ENCODE measurements at places on chromosomes 3 and 15.

DNA sequence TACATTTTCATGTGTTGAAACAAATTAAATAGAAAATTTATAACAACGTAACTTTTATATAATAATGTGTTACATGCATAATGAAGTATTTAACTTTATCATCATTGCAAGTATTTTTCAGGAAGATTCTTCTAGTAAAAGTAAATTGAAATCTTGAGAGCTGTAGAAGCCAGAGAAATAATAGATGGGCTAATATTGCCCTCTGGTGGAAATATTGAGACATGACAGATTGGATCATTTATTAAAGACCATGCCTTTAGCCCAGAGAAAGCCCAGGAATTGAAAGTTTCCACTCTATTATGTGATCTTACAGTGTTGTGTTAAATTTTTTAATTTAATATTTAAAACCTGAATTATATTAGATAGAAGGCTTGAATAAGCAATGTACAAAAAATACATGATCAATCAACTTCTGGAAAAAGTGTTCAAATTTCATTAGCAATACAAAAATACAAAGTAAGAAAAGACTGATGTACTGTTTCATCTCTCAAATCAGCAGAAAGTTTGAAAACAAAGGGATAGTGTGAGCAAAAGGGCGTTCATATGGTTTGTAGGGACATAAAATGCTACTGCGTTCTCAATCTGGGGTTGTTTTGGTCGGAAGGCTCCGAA is 52.7 kb upstream of the SPTSSB start:
- no peak for DNase-seq

DNA sequence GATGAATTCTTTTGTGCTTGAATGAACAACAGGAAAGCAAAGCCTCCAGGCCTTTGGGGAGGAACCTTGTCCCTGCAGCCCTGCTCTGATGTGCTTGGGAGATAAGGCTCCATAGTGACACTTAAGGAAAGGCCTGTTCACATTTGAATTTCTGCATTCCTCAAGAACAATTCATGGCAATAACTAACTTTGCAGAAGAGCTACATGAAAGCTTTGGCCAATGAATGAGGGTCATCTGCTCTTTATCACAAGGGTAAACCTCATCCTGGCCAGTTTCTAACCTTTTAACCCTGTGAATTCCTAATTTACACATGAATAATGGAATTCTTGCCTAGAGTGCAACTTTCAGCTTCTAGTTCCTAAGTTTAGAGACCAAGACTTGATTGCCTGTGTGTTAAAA is 5.6 kb downstream of the PRTG start:
- DNase-seq = no peak

DNA sequence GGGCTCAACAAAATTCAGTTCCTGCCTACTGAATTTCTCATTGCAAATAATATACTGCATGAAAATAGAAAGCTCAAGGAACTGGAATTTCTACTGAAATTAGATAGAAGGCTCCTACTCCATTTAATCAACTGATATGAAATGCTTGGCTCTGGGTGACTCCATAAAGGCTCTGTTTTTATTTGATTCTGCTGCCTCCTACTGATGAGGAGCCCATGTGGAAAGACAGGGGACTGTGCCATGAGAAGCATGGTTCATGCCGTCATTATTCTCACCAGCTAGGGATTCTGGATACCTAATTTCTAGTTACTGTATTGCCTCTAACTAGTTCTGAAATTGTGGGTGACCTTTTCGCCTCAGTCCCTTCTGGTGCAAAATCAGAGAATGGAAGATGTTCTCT is 366.2 kb upstream of the DPH6 start:
- DNase-seq = no peak

DNA sequence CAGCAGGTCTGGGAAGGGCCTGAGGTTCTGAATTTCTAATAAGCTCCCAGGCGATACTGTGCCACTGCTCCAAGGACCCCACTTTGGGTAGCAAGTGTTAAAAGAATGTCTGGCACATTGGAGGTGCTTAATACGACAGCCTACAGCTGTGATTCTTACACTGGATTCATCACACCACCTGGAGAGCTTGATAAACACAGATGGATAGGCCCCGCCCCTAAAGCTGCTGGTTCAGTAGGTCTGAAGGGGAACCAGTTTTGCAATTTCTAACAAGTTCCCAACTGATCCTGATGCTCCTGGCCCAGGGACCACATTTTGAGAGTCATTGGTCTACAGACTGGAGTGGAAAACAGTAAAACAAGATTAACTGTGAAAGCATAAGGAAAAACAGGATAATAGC is 124.8 kb upstream of the ST8SIA2 start:
- DNase-seq = no peak

GRCh38 chr3:105904678-105905284 is 36.0 kb upstream of the CBLB start:
- no peak for DNase-seq

All from stimulated activated CD4-positive, alpha-beta T cell treated with anti-CD3 and anti-CD28 coated beads, Interleukin-1b, Interleukin-23, amount 100 ng/mL, for 24 hours (primary cell).